ENCODE measurements at places on chromosomes 5 and 9.

DNA sequence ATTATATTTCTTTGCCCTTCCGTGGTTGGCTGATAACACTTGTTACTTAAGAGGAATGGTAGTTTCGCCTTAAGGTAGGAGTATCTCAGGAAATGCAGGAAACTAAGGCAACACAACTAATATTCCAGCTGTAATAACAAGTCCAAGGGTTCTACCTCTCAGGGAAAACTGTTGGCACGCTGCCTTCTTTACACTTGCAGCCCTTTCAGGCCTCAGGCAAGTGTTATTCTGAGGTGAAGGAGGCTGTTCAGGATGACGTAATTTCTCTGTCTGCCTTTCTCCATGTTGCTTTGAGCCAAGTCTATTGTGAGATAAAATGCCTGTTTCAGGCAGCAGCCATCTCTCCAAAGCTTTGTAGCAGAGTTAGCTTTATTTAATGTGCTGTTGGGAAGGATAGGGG lies 38.0 kb downstream of the VCAN start:
- no peak for DNase-seq

GRCh38 chr9:126464694-126465441 lies 138.2 kb downstream of the MVB12B start:
- no peak for DNase-seq

- DNase-seq = no peak
Observed at GRCh38 chr9:98410185-98410697, 154.8 kb upstream of the TBC1D2 start.

DNA sequence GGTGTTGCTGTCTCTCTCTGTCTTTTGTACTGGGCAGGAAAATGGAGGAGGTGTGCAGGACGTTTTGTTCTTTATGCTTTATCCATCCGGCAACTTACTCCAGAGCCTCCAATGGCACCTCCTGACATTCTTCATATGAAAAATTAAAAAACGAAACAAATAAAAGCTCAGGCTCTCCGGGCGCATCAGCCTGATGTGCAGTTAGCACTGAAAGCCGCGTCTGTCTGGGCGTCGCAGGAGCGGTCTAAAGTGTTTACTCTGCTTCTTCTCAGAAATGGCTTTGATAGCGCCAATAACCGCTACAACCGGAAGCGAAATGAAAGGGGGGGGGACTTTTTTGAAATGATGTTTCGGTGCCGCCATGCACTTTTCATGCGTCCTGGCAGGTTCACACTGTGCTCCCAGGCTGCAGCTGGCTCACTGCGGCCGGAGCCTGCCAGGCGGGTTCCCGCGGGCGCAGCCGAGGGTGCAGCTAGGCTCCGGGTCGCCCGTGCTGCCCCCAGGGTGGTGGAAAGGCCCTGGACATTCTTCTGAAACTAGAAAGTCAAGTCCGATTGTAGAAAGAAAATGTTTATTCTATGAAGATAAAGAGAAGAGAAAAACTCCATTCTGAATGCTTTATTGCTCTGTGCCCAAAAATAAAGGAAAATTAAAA lies 407.7 kb upstream of the IRX1 start:
- DNase-seq = no peak

- no peak for DNase-seq
Observed at GRCh38 chr5:4941957-4942830, 197.9 kb upstream of the ADAMTS16 start.

DNA sequence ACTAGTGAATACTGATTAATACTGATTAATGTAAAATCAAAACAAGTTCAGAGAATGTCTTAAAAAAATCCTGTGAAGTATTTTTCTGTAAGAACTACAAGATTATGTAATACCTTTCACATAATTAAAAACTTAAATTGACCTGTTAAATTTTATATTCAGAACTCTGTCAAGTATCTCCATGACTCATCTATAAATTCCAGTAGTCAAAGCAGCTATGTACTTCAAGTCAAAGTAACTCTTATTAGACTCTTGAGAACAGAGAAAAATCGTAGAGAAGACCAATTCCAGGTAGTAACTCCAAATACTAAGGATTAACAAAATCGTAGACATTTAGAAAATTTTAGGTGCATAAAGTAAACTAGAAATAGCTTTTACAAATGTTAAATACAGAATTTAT lies 77.1 kb downstream of the HOMER1 start:
- DNase-seq = no peak

GRCh38 chr9:119273984-119274665 lies 95.1 kb downstream of the BRINP1 start:
- DNase-seq = no peak

GRCh38 chr5:45355189-45355992 lies 340.8 kb downstream of the HCN1 start:
- no peak for DNase-seq

- no peak for DNase-seq
Observed at GRCh38 chr9:134917431-134918373, at the start of gene FCN1. Gene FCN1 (minus strand): TSS chr9:134917912. CDS start chr9:134917871, 41 bp downstream.
